ENCODE measurements at places on chromosomes 5 and 9.
A peak's percentile ranks its signal among the peaks of the same experiment; 100 is the strongest.

DNA sequence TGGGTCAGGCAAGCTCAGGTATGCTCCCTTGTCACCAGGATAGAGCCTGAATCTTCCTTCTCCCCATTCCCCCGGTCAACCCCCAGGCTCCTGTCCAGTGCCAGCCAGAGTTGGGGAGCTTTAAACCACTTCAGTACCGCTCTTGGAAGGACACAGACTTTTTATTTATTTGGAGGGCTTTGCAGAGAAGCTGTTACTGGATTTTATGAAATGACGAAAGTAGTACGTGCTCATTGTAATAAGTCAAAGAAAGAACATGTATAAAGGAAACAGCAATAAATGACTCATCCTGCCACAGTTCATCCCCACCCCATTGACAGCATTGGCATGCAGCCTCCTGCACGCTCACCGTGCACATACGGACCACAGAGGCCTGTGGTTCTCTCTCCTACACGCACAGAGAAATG is 230.3 kb downstream of the AUH start:
- DNase-seq: peak; percentile 79

GRCh38 chr9:38406476-38407186 is 14.1 kb downstream of the ALDH1B1 start:
- DNase-seq: no peak

DNA sequence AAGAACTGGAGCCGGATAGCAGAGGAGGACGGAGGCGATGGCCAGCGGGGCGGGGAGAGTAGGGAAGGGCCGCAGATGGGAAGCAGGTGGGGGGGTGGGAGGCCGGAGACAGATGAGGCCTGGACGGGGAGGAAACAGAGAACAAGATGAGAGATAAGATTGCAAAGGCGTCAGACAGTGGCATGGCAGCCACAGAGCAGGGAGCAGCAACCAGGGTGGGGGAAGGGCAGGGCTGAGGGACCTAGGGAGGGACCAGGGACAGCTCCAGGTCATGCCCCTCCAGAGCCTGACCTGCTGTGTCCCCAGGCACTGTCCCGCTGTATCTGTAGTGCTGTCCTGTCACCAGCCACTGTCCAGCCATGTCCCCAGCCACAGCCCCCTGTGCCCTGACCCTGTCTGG is 49.6 kb upstream of the LMX1B start:
- no peak for DNase-seq

DNA sequence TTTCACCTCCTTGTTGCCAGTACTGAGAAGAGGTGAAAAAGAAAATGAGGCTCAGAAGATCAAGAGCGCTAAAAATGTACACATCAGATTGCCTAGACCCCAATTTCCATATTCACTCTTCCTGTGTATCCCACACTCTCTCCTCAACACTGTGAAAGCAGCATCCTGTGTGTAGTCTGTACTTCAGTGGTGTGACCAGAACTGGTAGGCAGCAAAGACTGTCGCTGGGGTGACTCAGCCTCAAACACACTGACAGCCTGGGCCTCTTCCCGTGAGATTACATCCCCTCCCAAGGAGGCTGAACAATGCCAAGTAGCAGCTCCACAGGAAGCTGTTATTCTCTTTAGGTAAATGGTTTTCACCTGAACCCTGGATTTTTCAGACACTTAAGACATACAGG is 135.5 kb downstream of the CCDC192 start:
- DNase-seq: no peak

DNA sequence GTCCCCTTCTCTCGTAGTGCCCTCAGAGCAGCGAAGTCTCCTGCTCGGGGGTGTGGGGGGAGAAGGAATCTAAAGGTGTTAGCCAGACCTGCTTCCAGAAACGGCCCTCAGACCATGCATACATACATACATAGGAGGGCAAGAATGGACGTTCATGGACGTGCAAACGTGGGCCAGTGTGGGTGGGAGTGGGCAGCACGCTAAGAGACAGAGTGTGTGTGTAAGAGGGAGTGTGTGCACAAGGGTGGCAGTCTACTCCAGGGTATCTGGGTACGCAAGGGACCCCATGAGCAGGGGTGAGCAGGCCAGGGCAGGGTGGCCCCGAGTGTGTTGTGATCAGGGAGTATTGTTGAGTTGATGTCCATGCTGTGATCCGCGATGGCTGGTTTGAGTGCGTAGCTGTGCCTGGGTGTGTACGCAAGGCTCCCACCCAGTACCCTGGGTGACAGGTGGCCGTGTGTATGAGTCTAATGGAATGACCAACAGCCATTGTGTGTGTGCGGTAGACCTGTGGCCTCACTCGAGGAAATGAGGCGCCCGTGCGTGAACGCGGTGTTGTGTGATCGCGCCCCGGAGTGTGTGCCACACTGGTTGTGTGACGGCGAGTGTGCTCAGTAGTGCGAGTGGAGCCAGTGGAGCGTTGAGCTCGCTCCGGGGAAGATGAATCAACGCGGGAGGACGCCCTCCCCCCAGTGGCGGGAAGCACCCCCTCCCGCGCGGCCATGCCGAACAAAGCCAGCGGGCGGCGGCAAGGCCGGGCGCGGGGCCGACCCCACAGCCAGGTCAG is 826 bp downstream of the GPRIN1 start:
- DNase-seq: no peak

DNA sequence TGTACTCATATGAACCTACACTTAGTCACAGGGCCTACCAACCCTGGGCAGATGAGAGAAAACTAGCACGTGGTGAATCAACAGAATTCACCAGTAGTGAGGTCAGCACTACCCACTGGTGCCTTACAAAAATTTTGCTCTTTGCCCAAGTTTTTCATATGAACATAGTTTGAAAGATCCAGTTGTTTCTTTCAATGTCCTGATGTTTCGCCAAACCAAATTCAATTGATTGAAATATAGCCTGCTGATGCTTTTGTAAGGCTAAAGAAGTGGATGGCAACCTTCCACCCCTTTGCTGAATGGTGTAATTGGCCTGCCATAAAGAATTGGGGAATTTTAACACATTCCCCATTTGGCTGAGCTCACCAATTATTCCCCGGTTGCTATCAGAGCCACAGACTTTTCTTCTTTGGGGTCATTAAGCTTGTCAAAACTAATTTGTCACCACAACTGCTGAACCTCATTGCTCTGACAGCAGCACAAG is 339.2 kb downstream of the GLIS3 start:
- DNase-seq: no peak

DNA sequence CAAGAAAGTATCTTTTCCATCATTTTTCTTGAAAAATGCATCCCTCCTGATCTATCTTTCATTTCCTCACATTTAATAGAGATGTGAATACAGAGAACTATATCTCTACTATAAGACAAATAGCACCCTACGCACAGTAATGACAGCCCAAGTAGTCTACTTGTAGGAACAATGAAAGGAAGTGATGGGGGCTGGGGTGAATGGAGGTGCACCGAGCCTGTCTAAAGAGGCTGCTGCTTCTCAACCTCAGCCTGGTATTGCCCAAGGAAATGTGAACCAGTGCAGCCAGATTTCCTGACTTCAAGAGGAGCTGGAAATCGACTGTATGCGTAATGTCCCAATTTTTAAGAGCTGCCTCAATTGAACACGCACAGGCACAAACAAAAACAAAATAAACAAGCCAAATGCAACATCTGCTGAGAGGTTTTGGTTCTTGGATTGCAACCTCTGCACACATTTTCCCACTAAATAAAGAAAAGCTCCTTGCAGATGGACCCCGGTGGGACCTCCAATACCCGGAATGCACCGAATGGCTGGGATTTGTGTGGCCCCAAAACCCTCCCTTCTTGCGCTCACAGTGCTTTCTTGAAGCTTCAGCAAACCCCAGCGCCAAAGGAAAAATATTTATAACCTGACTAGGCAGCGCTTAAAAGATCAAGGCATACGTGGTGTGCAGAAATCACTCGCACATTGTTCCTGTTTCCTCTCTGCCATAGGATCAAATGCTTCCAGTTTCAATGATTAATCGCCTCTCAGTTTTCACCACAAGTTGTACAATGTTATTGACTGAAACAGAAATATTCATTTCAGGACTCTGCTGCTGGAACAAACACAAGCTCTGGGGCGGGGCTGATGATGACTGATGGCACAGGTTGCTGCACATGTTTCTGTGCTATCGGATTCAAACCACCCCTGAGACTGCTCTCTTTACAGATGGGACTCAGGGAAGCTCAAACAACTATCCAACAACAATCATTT is 68.3 kb downstream of the KCNIP1 start:
- no peak for DNase-seq

- peak; percentile 81 for DNase-seq
Measured at GRCh38 chr9:20872340-20872977, 159.0 kb downstream of the HACD4 start.

- DNase-seq: no peak
Measured at GRCh38 chr9:35896570-35896969, 9.4 kb upstream of the HRCT1 start.

- no peak for DNase-seq
Measured at GRCh38 chr9:97412626-97413385, 910 bp downstream of the TDRD7 start.

Data from non-pigmented ciliary epithelial cell (primary cell).